SW 1271 (cell line): ENCODE measurements at places on chromosomes 12 and 14.

GRCh38 chr14:57729208-57730187 is 136.4 kb downstream of the SLC35F4 start:
- no peak for DNase-seq

- DNase-seq: no peak
Measured at GRCh38 chr14:37721976-37722659, 126.7 kb downstream of the TTC6 start.

DNA sequence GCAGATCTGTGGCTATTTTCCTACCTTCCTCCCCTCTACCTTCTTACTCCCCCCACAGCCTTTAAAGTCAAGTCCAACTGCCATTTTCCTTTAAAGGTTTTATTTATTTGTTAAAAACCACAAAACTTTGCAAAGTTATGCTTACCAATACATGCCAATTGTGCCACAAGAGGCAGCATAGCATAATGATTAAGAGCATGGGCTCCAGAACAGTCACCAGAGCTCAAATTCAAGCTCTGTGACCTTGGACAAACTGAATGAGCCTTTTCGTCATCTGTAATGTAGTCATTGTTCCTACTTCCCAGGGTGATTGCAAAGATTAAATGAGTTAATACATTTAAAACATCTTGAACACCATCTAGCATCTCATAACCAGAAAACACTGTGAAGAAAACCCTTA is 13.0 kb upstream of the FMNL3 start:
- no peak for DNase-seq

DNA sequence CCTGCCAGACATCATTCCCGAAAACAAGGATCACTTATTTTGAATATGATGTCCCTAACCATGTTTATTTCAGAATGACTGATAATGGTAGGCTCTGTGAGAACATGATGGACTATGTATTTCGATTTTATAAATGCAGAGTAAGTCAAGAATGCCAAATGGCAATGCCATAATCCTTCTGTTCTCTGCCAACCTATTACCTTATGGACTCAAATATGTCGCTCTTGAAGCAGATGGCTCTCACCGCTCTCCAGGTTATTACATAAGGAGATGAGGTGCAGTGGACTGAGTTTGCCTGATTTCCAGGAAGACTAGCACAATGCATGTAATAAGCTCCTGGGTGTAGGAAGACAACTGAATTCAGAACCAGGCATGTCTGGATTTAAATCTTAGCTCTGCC is 227.2 kb downstream of the BTG1 start:
- no peak for DNase-seq

GRCh38 chr14:53458368-53458814 is 305.3 kb upstream of the DDHD1 start:
- DNase-seq: peak; percentile 96

DNA sequence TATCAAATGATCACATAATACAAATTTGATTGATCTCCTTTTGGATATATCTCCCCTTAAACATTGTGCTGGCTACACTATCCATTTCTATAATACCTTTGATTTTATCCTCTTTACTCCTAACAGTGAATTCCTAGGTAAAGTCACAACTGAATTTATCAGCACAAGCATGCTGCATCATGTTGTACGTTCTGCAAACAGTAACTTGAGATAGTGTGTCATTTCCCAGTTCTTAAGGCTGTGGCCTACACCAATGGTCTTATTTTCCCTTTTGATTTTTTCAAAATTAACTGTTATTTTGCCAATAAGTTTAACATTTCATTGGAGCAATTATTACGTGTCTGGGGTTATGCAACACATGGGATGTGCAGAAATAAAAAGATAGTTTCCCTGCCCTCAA is 24.8 kb downstream of the PRKCH start:
- DNase-seq: no peak

DNA sequence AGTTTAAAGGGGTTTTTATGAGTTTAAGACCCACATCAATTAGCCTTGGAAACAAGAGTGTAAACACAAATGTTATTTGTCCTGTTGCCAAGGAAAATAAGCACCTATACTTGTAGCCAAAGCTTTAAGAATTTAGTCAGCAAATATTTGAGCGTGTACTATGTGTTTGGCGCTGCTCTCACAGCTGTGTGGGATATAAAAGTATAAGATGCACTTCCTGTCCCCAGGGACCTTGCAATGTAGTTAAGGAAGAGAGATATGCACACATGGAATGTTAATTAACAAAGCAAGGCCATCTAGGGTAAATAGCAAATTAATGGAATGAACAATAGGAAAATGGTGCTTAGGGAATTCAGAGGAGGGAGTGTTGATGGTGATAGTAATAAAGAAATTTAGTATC is 134.9 kb upstream of the SRRM4 start:
- no peak for DNase-seq

DNA sequence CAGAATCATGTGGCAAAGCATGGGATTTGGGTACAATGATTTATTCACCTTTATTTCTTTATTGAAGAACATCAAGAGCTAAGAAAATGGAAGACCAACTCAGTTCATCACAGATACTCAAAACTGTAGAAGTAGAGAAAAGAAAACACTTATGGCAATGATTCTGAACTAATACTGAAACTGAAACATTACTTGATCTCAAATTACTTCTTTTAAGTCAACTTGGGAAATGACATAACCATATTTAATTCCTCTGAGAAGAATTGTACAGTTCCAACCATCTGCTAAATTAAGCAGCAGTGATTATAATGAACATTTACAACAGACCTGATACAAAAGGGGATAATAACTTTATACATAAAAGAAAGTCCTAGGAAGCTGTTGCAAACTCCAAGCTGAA is 466.5 kb downstream of the TMTC2 start:
- DNase-seq: no peak

DNA sequence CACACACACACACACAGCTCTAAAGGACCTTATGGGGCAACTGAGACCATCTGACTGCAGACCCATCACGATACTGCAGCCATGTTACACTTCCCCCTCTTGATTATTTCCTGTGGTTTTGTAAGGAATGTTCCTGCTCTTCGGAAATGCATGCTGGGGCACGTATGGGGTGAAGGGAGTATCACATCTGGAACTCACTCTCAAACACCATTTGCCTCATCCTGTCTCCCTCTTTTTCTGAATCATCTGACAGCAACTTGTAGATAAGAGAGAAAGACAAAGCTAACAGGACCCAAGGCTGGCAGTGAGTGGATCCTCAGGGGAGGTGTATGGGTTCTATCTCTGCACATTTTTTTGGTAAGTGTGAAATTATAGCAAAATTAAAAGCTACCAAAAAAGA is 50.3 kb downstream of the RIMBP2 start:
- no peak for DNase-seq

DNA sequence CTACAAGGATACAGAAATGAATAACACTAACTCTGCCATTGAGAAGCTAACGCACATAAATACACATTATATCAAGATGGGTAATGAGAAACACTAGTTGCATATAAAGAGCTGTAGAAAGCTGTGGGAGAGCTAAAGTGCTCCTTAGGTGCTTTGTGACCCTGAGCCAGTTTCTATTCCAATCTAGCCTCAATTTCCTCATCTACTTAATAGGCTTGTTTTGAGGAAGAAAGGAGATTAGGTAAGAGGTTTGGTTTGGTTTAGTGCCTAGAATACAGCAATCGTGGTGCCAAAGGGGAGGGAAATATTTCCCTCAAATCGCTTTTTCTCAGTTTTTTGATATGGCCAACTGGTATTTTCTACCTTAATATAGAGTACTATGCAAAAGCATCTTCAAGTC is 994 bp downstream of the SRP54 start:
- no peak for DNase-seq

DNA sequence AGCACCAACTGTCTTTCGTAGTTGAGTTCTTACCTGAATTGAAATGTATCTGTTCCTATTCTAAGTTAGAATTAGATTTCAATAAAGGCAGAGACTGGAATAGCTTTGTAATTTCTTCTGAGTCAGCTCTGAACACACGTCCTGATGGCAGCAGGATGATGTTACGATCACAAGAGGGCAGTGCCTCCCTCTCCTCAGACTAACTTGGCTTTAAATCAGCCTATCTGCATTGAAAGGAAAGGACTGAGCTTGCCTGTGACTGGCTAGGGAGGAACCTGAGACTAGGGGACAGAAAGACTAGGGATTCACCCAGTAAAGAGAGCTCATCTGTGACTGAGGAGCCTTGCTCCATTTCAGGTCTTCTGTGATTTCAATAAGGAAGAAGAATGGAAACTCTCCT is 323.7 kb upstream of the OR4E1 start:
- peak; percentile 29 for DNase-seq
